ENCODE measurements at places on chromosomes 16 and 17.

- DNase-seq, result peak; percentile 23
Measured at GRCh38 chr16:19757762-19758595, 39.9 kb downstream of the IQCK start.

- no peak for DNase-seq
Measured at GRCh38 chr16:1807626-1808025, 14.1 kb upstream of the IGFALS start.

DNA sequence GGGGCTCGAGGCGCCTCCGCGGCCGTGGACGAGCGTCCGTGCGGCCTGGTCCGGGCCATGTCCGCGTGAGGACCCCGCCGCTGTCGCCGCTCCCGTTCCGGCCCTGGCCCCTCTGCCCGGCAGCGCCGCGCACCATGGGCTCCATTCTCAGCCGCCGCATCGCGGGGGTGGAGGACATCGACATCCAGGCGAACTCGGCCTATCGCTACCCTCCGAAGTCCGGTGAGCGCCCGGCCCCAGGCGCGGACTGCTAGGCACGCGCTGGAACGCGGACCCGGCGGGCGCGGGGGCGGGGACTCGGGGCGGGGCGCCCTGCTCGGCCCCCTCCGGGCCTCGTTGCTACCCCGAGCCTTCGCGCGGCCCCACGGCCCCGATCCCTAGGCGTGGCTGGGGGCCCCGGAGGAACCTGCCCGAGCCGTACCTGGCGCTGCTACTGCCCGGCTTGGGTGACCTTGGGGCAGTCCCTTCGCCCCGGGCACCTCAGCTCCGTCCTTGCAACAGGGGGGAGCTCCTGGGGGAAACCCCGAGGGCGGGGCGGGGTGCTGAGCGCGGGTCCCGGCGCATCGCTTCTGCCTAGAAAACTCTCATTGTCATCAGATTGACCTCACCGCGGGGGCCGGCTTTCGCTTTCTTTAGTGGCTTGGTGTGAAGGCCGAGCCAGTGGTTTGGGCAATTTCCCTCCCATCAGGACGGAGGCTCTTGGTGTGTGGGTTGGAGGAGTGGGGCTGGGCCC is 367 bp downstream of the MGRN1 start:
- peak; percentile 83 for DNase-seq

DNA sequence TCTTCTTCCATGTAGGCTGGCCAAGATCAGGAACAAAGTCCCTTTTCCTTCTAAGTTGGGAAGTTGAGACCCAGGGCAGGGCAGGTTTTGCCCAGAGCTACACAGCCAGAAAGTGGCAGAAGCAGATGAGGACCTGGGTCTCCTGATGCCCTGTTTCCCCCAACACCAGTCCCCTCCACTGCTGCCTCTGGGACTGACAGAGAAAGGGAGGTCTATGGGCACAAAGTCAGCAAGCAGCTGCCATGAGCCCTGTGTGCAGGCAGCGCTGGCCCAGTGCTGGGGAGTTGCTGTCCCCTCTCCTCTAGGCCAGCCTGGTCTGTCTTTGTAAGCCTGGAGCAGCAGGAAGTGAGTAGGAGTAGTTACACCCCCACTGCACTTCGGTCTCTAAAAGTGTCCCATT is 46.9 kb upstream of the NKD1 start:
- no peak for DNase-seq

Measured in fibroblast of villous mesenchyme (primary cell).